Astrocyte (in vitro differentiated cells and primary cell): ENCODE measurements at places on chromosomes 7 and 10.
A peak's percentile ranks its signal among the peaks of the same experiment; 100 is the strongest.

GRCh38 chr10:66941491-66941890 is 15.7 kb downstream of the LRRTM3 start:
- H3K4me1 ChIP-seq: no peaks in the 10 kb centered on the region
- no peaks in the 10 kb centered on the region for H3K36me3 ChIP-seq
- H3K4me3 ChIP-seq: no peak overlapping the region
- no peaks in the 10 kb centered on the region for H3K27me3 ChIP-seq
- DNase-seq: no peak

GRCh38 chr10:108848046-108848445 is 1075.3 kb downstream of the XPNPEP1 start:
- DNase-seq: no peak
- no peaks in the 10 kb centered on the region for H3K27me3 ChIP-seq
- H3K27ac ChIP-seq: no peak overlapping the region
- H3K4me1 ChIP-seq: no peaks in the 10 kb centered on the region

DNA sequence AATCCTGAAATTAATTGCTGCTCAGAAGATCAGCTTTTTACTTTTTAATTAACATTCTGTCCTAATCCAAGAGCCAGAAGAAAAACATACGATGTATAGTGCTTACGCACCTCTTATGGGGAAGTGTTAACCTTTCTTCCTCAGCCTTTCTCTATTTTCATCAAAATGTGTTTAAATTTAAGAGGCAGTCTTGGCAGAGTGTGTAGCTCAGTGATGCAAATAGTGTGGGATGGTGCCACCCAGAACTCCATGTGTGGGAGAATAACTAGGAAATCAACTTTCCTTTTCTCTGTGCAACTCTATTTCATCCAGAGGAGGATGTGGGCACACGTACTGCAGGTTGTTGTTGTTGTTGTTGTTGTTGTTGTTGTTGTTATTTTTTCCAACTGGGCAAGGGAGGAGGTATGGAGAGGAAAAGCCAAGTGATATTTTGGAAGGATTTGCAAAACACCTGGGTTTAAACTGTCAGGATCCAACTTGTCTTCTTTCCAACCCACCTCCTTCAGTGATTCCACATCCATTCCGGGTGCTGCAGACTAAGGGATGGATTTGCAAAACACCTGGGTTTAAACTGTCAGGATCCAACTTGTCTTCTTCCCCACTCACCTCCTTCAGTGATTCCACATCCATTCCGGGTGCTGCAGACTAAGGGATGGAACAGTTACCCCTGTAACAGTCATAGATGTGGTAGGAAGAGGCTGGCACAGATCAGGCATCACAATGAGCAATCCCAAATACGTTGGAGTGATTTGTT is 19.8 kb downstream of the ELMO1 start:
- no peaks in the 10 kb centered on the region for H3K4me1 ChIP-seq
- H3K27me3 ChIP-seq: no peaks in the 10 kb centered on the region
- no peak for DNase-seq
- no peak overlapping the region for H3K27ac ChIP-seq
- no peaks in the 10 kb centered on the region for H3K36me3 ChIP-seq

DNA sequence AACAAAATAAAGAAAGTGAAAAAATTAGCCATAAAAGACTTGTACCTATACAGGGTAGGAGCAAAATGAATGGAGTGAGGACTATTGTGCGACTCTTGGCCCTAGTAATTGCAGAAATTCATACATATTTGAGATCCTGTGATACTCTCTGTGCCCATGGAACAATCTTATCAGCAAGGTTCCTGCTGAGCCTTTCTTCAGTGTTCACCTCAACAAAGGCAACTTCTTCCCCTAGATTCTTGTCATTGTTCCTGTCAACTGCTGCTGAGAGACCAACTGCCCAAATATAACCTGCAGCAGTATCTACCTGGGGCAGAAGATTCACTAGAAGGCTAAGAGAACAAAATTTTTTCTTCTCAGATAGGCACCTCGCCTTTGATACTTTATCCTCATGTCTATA is 187.4 kb downstream of the NEBL start:
- no peak overlapping the region for H3K4me3 ChIP-seq
- no peaks in the 10 kb centered on the region for H3K4me1 ChIP-seq
- DNase-seq: no peak
- H3K36me3 ChIP-seq: no peaks in the 10 kb centered on the region
- H3K27me3 ChIP-seq: no peaks in the 10 kb centered on the region
- H3K27ac ChIP-seq: no peak overlapping the region

GRCh38 chr7:101555269-101555920 is 73.7 kb downstream of the MYL10 start:
- no peak overlapping the region for H3K27ac ChIP-seq
- no peak for DNase-seq
- no peaks in the 10 kb centered on the region for H3K4me1 ChIP-seq
- H3K27me3 ChIP-seq: peaks cover 4% of the 10 kb centered on the region
- no peak overlapping the region for H3K4me3 ChIP-seq

DNA sequence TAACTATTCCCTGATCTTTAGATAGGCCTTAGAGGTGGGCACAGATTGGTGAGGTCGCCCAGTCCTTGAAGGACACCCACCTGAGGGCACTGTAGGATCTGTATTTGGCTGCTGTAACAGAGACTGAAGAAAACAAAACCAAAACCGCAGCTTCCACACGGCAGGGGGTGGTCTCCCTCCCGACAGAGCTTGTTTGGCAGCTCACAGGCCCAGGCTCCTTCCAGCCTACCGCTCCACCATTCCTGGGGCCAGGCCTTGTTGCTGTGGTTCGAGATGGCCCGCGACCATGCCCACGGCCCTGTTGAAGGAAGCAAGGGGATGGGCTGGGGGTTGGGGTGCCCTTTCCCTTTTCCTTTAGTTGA is 30.4 kb downstream of the ZNF783 start:
- H3K36me3 ChIP-seq: no peaks in the 10 kb centered on the region
- no peaks in the 10 kb centered on the region for H3K27me3 ChIP-seq
- H3K4me1 ChIP-seq: no peaks in the 10 kb centered on the region
- H3K4me3 ChIP-seq: no peak overlapping the region
- DNase-seq: no peak

DNA sequence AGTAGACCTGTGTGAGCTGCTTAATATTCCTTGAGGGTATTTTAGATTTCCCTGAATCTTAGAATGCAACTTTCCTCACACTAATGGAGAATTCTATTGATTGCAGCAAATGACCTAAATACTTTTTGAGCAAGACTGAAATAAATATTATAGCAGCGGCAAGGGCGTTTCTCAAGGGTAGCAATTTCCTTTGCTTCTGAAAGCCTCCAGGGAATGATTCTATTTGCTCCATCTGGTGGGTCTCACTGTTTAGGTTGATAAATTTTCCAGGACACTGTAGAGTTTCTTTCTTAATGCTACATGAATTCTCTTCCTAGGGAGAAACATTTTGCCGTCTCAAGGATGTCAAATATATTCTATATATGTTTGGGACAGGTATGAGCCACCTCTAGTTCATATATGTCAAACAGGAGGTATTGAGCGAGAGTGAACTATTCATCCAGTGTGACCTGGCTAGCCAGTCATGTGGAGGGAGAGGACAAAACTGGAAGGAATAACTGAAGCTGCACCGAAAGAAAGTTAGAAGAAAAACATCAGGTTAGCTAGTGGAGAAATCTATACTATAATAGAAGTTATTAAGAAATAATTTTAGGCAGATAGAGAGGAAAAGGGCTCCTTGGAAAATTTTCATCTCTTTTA is 57.9 kb upstream of the FZD8 start:
- no peak overlapping the region for H3K27ac ChIP-seq
- no peaks in the 10 kb centered on the region for H3K36me3 ChIP-seq
- no peaks in the 10 kb centered on the region for H3K4me1 ChIP-seq
- no peak overlapping the region for H3K4me3 ChIP-seq
- no peak for DNase-seq

DNA sequence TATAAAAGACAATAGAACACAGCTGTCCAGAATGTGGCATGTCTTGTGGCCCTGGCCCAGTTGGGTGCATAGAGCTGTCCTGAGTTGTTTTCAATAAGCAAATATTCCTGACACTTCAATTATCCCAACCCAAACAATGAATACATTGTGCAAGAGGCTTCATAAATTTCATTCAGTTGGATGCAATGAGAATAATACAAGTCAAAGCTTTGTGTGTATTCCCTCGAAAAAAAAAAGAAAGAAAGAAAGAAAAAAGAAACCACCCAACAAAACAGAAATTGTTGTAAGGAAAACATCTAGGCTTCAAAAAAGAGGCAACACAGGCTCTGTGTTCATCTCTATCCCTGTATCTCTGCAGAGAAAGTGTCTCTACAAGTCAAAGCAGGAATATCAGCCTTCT is 138.7 kb upstream of the ADO start:
- peaks cover 3% of the 10 kb centered on the region for H3K27me3 ChIP-seq
- no peak for DNase-seq
- H3K27ac ChIP-seq: no peak overlapping the region
- H3K4me1 ChIP-seq: no peaks in the 10 kb centered on the region
- no peaks in the 10 kb centered on the region for H3K36me3 ChIP-seq
- H3K4me3 ChIP-seq: no peak overlapping the region

DNA sequence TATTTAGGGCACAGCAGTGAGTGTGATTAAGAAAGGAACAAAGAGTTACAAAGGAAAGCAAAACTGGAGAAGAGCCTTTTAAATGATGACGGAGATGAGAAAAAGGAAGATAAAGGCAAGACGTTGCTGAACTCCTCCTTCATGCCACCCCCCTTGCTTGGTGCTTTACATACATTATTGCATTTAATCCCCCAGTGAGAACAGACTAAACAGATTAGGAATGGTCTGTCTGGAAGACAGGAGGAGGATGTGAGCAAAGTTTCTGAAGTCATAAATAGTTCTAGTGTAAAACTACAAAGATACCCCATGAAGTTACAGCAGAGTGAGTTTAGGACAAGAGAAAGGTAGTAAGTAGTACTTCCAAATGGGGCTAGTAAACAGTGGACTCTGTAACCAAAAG is 113.5 kb downstream of the PLCE1 start:
- no peaks in the 10 kb centered on the region for H3K36me3 ChIP-seq
- no peak for DNase-seq
- H3K27ac ChIP-seq: no peak overlapping the region
- H3K4me1 ChIP-seq: peaks cover 18% of the 10 kb centered on the region
- no peaks in the 10 kb centered on the region for H3K27me3 ChIP-seq

GRCh38 chr7:825386-825785 is 6.9 kb upstream of the SUN1 start:
- DNase-seq: peak; percentile 53
- no peak overlapping the region for H3K4me3 ChIP-seq
- peak overlapping the region; percentile 44 for H3K27ac ChIP-seq
- no peaks in the 10 kb centered on the region for H3K36me3 ChIP-seq
- H3K4me1 ChIP-seq: peaks cover 3% of the 10 kb centered on the region

GRCh38 chr10:108749042-108749441 is 1174.3 kb downstream of the XPNPEP1 start:
- no peak overlapping the region for H3K27ac ChIP-seq
- no peak overlapping the region for H3K4me3 ChIP-seq
- H3K4me1 ChIP-seq: no peaks in the 10 kb centered on the region

DNA sequence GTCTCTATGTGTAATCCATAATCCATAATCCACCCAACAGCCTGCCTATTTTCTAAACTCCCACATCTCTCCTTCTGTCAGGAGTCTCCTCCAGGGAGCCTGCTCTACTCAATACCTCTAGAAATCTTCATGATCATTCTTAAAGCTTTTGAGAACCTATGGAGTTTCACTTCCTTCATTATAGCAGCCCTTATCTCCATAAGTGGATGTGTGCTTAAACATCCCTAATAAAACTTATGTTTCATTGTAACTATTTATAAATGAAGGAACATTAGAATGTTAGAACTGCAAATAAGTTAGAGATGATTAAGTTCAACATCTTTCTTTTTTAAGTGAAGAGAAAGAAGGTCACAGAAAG is 8.5 kb downstream of the CPED1 start:
- peaks cover 4% of the 10 kb centered on the region for H3K4me1 ChIP-seq
- no peak overlapping the region for H3K4me3 ChIP-seq
- no peak for DNase-seq
- no peak overlapping the region for H3K27ac ChIP-seq

DNA sequence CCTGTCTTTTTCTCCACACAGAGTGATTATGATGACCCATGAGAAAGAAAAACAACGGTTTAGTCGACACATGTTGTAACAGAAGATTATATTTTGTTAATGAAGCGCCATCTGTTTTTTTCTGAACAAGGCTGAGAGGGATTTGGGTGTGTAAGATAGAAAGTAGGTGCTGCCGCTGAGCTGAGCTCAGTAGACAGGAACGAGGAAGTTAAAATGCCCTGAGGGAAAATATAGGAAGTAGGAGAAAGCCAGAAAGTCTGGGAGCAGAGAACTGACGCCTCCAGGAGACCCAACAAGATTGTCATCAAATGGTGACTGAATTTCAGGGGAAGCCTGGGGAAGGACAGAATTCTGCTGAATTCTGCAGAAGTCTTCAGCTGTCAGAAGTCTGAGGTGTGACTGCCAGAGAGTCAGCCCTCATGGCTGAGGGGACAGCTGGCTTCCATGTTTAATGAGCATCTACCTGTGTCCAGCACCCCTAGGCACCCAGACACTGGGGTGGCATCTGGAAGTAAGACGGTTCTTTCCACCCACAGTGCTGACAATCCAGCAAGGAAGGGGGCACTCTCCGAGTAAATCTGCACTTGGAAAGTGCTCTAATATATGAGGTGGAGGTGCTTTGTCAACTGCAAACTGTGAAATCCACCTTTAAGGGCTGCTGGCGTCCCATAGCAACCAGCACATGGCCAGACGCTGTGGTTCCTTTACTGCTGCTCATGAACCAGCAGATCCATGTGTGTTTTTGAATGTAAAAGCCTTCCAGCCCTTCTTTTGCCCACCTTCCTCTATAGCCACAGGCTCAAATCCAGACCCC is 12.5 kb upstream of the TSPAN15 start:
- H3K27me3 ChIP-seq: peaks cover 4% of the 10 kb centered on the region
- H3K27ac ChIP-seq: no peak overlapping the region
- peaks cover 5% of the 10 kb centered on the region for H3K4me1 ChIP-seq
- no peaks in the 10 kb centered on the region for H3K36me3 ChIP-seq

- H3K4me3 ChIP-seq: no peak overlapping the region
- H3K4me1 ChIP-seq: no peaks in the 10 kb centered on the region
- H3K36me3 ChIP-seq: no peaks in the 10 kb centered on the region
Measured at GRCh38 chr7:140656548-140657515, 15.9 kb upstream of the ADCK2 start.

GRCh38 chr10:1410469-1411395 is 326.6 kb downstream of the ADARB2 start:
- H3K27me3 ChIP-seq: no peaks in the 10 kb centered on the region
- H3K36me3 ChIP-seq: no peaks in the 10 kb centered on the region
- no peaks in the 10 kb centered on the region for H3K4me1 ChIP-seq
- no peak overlapping the region for H3K27ac ChIP-seq
- no peak overlapping the region for H3K4me3 ChIP-seq
- DNase-seq: no peak

- H3K4me1 ChIP-seq: no peaks in the 10 kb centered on the region
- DNase-seq: no peak
- H3K36me3 ChIP-seq: no peaks in the 10 kb centered on the region
- H3K27ac ChIP-seq: no peak overlapping the region
- H3K4me3 ChIP-seq: no peak overlapping the region
Measured at GRCh38 chr7:135831455-135832195, 83.0 kb upstream of the FAM180A start.

- H3K27me3 ChIP-seq: no peaks in the 10 kb centered on the region
- DNase-seq: no peak
- no peaks in the 10 kb centered on the region for H3K36me3 ChIP-seq
- H3K4me3 ChIP-seq: no peak overlapping the region
- H3K4me1 ChIP-seq: peaks cover 4% of the 10 kb centered on the region
- H3K27ac ChIP-seq: no peak overlapping the region
Measured at GRCh38 chr7:106281585-106282318, 3.0 kb downstream of the NAMPT start.
